ENCODE measurements at places on chromosomes 1 and 21.

- peak; percentile 98 for DNase-seq
Measured at GRCh38 chr1:181390410-181391077, 92.8 kb upstream of the CACNA1E start.

DNA sequence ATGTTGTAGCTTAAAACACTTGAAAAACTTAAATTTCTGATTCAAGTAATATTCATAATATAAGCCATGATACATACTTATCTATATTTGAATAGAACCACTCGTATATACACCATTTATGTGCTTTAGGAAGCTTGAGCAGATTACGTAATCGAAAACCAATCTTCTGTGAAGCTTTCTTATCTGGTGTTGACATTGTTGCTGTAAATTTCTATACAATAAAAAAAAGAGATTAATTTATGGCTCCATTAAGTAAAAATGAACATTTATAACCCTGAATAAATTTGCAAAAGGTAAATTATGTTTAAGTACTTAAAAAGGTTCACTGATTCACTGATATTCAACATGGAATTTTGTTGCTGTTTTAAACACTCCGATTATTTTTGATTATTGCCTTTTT, 21.4 kb downstream of the LIN9 start:
- DNase-seq, result no peak

GRCh38 chr1:70140894-70141293, 64.5 kb downstream of the LRRC40 start:
- no peak for DNase-seq

- DNase-seq, result no peak
Measured at GRCh38 chr1:165562571-165562970, 18.8 kb downstream of the LRRC52 start.

DNA sequence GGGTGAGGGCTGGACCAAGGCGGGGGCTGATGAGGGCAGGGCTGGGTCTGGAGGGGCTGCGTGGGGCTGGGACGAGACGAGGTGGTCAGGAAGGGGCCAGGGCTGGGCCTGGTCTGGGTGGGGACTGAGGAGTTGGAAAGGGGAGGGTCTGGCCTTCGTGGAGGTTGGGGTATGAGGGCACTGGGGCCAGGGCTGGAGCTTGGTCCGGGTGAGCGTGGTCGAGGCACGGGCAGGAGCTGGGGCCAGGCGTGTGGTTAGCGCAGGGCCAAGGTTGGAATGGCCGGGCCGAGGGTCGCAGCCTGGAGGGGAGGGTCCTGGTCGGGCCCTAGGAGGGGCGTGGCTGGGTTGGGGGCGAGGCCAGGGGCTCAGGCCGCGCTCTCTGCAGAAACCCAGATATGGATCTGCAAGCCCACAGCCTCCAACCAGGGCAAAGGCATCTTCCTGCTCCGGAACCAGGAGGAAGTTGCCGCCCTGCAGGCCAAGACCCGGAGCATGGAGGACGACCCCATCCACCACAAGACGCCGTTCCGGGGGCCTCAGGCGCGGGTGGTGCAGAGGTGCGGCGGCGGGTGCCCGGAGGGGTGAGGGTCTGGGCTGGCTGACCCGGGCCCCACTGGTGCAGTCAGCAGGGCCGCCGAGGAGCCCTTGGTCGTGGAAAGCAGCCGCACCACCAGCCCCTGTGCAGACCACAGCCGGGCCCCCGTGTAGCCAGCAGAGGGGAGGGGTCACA, 9.0 kb downstream of the TTLL10 start:
- DNase-seq, result no peak

GRCh38 chr1:94942171-94943128, 15.5 kb upstream of the CNN3 start:
- DNase-seq, result no peak

DNA sequence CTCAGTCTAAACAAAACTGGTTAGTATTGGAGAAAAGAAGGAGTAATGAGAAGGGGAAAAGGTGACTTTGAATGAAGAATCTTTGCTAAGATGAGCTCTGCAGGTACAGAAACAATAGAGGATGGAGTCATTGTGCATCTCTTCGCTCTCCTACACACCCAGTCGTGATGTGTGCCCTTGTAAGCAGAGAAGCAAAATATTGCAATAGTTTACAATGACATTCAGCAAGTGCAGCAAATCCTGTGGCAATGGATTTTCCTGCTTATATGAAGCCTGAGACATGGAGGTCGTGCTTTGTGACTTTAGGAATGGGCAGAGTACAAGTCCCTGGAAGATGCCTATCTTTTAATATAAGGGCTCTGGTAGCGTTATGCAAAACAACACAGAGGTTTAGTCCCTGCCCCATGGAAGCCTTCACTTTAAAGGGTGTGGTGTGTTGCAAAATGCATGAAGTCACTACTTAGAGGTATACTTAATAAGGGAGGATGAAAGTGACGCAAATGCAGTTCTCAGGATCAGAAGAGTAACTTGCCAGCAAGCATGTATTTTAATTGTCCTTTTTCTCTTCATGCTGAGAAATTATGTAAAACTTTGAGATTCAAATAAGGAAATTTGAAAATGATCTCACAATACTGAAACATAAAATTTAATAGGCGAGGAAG, 88.0 kb upstream of the IVNS1ABP start:
- DNase-seq, result no peak

GRCh38 chr1:40803447-40803846, 19.9 kb downstream of the KCNQ4 start:
- no peak for DNase-seq

All from COR-L47 (cell line).